Fibroblast of skin of left biceps (primary cell): ENCODE measurements at places on chromosomes 6 and 20.

DNA sequence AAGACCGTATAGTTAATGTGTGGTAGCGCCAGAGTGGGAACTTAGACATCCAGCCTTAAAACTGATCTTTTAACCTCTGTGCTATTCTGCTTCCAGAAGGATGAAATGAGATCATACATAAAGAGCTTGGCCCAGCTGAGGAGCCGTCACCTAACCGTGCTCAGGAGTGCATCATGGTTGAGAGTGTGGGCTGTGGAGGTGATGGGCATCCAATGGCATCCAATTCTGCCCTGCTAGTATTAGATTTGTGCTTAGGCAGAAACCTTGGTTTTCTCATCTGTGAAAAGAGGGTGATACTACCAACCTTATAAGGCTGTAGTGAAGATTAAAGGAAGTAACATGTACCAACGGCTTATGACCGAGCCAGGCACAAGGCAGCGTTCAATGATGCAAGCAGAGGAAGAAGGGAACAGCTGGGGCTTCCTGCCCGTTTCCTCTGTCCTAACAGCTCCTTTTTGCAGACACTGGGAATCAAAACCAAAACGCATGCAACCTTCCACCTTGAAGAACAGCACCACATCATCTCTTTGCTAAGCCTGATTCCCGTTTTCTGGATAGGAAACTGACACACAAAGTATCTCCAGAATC, 1.3 kb downstream of the SLC22A16 start:
- DNase-seq = no peak

- no peak for DNase-seq
Observed at GRCh38 chr20:34560614-34561013, 2.1 kb downstream of the MAP1LC3A start.

- peak; percentile 93 for DNase-seq
Observed at GRCh38 chr20:34875642-34876405, 588 bp upstream of the ACSS2 start.

DNA sequence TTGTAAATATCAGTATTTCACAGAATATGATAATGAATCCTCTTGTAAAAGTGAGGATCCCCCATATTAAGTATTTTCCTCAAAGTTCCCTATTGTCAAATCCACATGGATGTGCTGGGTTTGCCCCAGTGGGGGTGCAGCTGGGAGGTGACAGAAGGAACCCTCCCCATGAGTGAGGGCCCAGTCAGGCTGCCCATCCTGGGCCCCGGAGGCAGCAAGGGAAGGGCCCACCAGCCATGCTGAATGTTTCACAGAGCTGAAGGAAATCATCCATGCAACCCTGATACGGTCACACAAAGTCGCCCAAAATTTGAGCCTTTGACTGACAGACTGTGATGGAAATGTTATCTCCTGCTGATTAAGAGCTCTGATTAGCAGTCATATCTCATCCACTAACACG, 39.7 kb downstream of the FRMD1 start:
- no peak for DNase-seq

DNA sequence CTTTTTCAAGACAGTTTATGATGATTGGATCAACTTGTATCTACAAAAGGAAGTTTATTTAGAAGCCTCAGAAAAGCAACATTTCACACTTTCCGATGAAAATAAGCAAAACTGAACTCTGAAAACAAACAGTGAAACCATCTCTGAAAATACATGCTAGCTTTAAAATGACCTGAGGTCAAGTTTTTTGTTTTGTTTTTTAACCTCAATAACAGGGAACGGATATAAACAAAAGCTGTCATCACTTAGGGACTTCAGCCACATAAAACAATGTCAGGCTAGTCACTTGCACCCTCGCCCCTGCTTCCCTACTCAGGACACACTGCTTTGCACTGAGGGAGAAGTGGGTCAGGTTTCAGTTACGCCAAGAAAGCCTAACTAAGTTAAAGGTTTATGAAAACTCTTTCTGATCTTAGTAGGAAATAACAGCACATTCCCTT, 11.6 kb downstream of the BACH2 start:
- DNase-seq = no peak

DNA sequence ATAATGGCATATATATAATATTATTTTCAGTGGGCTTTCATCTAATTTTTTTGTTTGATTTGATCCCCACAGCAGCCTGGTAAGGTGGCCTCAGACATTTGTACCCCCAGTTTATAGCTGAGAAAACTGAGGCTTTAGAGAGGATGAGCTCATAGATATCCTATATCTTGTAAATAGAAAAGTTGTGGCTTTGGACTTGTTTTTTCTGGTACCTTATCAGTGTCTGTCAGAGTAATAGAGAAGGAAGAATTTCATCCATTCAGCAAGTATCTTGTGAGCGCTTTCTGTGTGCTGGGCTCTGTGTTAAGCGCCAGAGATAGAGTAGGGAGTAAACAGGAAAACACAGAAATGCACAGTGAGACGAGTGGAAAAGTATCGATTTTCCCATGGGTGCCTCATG, 27.9 kb downstream of the TAF11 start:
- no peak for DNase-seq

- DNase-seq = no peak
Observed at GRCh38 chr20:63900413-63900812, 5.5 kb downstream of the DNAJC5 start.

- DNase-seq = no peak
Observed at GRCh38 chr6:100105919-100106529, 112.0 kb upstream of the MCHR2 start.

- DNase-seq = peak; percentile 73
Observed at GRCh38 chr6:5151955-5152401, 66.8 kb downstream of the PPP1R3G start.

- no peak for DNase-seq
Observed at GRCh38 chr6:96234444-96234843, 218.7 kb downstream of the FUT9 start.

DNA sequence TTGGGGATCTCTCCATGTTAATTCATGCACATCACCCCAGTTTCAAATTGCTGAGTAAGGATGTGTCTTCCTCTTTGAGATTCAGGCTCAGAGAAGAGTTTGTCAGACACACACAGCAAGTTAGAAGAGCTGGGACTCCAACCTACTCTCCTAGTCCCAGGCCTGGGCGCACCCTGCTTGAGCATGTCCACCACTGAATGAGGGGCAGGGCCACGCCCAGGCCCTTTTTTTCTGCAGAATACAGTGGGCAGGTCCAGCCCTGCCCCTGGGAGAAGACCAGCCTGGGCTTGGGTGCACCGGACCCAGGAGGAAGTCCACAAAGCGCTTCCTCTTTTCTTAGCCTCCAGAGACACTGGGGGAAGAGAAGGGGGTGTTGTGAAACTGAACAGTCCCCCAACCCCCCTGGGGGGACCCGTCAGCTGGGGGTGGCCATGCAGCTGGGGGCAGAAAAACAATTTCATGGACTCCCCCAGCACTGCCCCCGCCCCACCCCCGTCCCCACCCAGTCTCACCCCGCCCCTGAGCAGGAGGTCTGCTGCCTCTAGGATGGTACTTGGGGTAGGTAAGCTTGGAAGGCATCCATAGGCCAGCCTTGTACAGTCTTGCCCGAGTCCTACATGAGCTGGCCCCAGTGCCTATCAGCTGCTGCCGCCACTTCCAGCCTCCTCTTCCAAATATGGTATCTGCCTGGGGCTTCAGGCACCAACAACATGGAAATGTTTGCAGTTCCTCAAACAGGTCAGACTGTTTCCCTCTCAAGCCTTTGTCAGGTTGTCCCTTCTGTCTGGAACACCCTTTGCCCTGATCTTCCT, 11.7 kb upstream of the HCK start:
- no peak for DNase-seq

DNA sequence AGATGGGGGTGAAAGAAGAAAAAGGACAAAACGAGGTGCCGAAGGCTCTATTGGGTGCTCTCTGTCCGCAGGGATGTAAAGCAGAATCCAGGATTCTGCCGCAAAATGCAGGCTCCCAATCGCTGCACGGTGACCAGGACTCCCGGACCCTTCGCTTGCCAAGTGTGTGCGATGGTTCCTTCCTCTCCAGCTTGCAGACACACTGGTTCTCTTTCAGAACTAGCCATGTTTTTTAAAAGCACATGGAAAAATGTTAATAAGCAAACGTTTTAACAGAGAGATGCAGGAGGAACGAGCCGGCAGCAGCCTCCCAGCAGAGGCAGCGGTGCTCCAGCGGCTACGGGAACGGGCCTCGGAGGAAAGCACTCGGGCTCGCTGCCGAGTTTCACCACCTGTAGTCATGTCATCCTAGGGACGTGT, 59.6 kb downstream of the ZNF831 start:
- no peak for DNase-seq

DNA sequence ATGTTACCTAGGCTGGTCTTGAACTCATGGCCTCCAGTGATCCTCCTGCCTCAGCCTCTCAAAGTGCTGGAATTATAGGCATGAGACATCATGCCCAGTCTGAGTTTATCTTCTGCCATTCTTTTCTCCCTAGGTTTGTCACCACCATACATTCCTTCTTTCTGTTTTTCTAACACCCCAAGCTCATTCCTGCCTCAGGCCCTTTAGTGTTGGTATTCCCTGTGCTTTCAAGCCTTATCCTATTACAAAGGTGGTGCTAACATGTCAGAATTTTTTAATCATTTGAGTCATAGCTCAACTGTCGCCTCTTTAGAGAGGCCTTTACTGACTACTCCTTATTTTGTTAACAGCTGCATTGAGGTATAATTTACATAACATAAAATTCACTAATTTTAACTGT, 221.1 kb upstream of the PRSS16 start:
- no peak for DNase-seq

- no peak for DNase-seq
Observed at GRCh38 chr6:54267798-54268197, 40.4 kb upstream of the TINAG start.

DNA sequence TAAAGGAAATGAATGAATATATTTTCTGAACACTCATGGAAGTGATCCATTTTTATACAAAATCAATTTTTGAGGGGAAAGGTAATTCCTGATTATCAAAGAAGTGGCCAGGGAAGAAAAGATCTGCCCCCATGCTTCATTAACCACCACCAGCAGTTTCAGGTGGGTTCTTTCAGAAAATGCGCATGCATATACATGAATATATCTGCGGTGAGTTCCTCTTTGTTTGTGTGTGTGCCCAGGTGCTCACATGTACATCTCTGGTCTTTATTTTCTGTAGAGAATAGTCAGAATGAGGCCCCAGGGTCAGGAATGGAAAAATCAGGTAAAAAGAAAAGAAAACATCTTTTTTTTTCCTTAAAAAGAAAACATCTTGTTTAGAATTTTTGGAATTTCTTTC, 88.4 kb downstream of the SGK1 start:
- DNase-seq = no peak

DNA sequence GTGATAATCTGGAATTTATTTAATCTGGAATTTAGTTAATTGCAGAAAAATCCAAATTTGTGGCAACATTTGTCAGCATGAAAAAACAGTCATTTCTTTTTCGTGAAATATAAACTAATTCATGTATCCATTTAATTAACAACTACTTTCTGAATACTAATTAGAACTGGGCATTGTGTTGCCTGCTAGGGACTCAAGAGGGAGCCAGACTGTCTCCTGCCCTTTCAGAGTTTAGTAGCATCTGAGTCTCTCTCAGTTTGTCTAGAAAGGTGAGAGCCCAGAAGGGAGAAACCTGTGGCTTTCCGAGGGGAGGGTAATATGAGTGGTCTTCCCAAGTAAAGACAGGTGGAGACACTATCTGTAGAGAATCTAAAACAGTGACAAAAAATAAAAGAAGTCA, 210.9 kb upstream of the HDDC2 start:
- DNase-seq = no peak

- DNase-seq = peak; percentile 9
Observed at GRCh38 chr20:45592574-45593189, 13.6 kb upstream of the WFDC8 start.

- DNase-seq = peak; percentile 93
Observed at GRCh38 chr6:27893059-27893835, 18.9 kb downstream of the OR2B2 start.

GRCh38 chr20:38072898-38073297, 39.4 kb downstream of the RPRD1B start:
- DNase-seq = no peak

GRCh38 chr6:81689580-81689979, 62.9 kb downstream of the TENT5A start:
- DNase-seq = no peak

DNA sequence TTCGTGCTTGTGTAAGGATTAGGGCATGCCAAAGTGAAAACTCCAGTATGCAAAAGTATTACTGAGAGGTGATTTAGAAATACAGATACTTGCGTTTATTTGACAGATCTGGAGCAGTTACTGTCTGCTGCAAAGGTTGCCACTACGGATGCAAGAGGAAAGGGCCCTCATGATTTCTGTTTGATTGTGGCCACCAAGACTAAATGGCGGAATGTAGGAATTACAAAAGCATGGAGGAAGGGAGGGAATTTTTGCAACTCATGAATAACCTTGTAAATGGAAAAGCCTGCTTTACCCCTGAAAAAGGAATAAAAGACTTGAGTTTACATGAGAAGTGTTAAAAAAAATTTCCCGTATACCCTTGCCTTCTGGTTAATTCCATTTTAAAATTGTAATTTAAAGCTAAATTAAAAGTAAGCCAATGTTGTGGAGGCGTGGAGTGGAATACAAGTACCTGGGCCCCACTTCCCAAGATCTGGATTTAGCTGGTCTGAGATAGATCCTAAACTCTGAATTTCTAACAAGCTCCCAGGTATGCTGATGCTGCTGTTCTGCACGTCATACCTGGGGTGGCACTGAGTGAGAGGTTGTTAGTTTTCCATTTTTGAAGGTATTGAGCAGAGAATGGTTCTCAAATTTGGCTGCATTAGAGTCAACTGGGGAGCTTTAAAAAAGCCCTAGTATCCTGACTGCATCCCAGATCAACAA, 56.6 kb upstream of the NKX2-2 start:
- DNase-seq = no peak

GRCh38 chr6:15929685-15930084, 199.2 kb upstream of the MYLIP start:
- DNase-seq = no peak

DNA sequence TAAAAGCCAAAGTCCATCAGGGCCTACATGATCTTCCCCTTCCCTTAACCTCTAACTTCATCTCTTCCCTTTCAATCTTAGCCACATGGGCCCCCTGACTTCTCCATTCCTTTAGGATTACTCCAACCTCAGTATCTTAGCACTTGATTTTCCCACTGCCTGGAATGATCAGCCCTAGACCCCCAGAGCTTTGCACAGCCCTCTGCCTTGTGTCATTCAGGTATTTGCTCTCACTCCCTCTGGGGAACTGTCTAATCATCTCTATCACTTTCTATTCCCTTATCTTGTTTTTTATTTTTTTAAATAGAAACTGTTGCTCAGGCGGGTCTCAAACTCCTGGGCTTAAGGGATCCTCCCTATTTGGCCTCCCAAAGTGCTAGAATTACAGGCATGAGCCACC, 13.3 kb upstream of the ZNFX1 start:
- DNase-seq = no peak

DNA sequence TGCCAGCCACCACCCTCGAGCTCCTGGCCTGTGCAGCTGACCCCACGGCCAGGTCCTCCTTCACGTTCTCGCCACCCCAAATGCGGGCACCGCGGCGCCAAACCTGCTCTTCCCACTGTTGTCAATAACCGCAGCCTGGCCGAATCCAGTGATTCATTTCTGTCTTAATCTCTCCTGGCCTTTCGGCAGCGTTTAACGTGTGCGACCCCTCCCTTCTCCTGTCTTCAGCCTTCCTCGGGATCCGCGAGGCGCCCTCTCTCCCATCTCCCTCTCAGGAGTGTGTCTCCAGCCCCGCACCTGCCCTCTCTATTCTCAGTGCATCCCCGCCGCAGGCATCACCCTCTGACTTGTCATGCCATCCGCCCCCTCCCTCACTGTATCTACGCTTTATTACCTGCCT, 91.4 kb downstream of the THBS2 start:
- no peak for DNase-seq
